ENCODE measurements at places on chromosomes 16 and 17. TPM values are rescaled to one million over a fixed set of nuclear protein-coding genes. Genes with fewer than 3 reads are reported as not detected.

Gene PPP1R27
- total RNA-seq = not detected

Gene MBTD1
- 23.0 TPM for total RNA-seq

Gene UTS2R
- total RNA-seq = not detected

Gene IL21R
- 34.5 TPM for total RNA-seq

Data from CD4-positive, alpha-beta T cell (primary cell).